ENCODE measurements at places on chromosomes 3 and 15.

GRCh38 chr3:7397097-7397496 lies 536.2 kb downstream of the GRM7 start:
- DNase-seq = no peak

DNA sequence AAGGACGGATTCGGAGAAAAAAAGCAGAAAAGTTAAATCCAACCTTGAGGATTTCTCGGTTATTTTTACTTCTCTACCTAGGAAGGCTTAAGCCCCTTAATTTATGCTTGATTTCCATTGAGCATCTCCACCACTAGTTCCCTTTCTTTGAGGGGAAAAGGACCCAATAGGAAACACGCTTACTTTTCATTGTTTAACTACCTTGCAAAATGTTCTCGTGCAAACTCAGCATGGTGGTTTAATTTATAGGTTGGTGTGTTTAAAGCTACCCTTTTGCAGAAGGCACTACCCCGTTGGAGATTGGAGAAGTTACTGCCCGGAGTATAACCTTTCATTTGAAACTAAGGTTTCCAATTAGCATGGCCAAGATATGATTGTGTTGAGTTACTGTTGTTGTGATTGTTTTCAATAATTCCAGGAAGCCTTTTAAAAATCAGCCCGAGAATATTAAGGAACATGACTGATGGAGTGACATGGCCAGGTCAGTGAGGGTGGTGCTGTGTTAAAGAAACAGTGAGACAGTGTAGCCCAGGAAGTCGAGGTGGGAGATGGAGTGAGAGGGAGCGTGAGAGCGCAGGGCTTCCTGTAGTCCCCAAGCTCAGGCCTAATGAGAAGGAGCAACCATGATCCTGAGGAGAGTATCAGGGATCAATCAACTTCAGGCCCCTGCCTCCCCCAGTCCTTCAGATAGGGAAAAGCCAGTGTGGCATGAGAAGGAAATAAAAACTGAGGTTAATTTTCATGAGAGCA lies 76.6 kb downstream of the AQP9 start:
- no peak for DNase-seq

DNA sequence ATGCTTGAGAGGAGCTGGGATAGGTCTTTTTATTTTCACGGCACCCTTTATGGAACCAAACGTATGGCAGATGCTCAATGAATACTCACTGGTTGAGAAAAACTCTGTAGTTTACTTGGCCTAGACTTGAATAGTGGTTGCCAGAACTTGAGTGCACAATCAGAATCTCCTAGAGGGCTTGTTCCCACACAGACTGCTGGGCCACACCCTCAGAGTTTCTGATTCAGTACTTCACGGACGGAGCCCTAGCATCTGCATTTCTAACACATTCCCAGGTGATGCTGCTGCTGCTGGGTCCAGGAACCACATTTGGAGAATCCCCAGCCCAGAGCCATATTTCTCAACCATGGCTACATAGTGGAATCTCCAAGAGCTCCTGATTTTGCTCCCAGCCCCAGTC lies 24.6 kb downstream of the CA12 start:
- no peak for DNase-seq

- no peak for DNase-seq
Measured at GRCh38 chr3:85482213-85482490, 523.4 kb downstream of the CADM2 start.

- DNase-seq = no peak
Measured at GRCh38 chr3:177538048-177538749, 340.9 kb upstream of the TBL1XR1 start.

DNA sequence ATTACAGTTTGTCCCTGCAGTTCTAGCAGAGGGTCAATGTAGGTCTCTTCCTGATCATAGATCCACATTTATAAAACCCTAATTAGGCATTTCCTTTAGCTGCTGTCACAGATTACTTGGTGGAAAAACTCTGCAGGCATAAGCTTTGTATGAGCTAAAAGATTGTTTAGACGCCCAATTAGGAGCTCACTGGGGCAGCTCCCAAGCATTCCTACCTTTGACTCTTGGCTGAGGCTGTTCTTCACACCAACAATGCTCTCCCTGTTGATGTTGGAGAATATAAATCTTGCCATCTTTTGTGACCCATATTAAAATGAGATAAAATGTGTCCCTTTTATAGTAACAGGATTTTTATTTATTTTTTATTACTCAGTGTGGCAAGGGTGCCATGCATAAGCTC lies 148.3 kb upstream of the TRIM42 start:
- DNase-seq = no peak

- no peak for DNase-seq
Measured at GRCh38 chr15:64182859-64183370, 20.1 kb upstream of the PPIB start.

DNA sequence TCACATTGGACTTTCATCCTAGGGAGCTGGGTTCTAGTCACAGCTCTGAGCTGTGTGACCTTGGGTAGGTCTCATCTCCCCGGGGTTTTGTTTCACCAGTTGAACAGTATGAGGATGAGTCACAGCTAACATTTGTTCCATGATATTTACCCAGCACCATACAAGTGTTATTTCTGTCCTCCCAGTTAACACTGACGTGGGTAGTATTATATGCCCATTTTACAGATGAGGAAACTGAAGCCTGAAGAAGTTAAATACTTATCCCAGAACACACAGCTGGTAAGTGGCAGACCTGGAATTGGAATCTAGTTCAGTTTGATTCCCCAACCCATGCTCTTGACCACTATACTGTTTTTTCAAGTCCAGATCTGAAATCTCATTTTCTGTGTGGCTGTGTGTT lies 908 bp upstream of the RARB start:
- DNase-seq = no peak

- no peak for DNase-seq
Measured at GRCh38 chr3:54046641-54047214, 75.6 kb upstream of the CACNA2D3 start.

GRCh38 chr3:30198162-30198561 lies 408.2 kb upstream of the TGFBR2 start:
- no peak for DNase-seq

GRCh38 chr3:147152476-147152875 lies 253.9 kb downstream of the ZIC4 start:
- no peak for DNase-seq

DNA sequence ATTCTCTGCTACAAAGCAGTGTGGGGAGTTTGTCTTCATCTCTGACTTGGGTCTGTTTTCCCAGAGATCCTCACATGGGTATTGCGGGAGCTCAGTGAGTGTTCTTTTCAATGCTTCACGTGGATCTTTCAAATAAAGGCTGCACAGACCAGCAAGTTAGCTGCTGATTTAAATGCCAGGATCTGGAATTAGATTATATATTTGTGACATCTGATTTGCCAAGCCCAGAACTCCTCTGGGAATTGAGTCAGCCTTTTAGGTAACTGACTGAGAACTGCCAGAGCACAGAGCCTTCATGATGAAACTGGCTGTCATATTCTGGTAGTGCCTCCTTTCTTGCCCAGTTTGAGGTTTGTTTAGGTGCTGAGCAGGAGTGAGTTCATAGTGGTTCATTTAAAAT lies 14.7 kb downstream of the EDEM1 start:
- DNase-seq = no peak

DNA sequence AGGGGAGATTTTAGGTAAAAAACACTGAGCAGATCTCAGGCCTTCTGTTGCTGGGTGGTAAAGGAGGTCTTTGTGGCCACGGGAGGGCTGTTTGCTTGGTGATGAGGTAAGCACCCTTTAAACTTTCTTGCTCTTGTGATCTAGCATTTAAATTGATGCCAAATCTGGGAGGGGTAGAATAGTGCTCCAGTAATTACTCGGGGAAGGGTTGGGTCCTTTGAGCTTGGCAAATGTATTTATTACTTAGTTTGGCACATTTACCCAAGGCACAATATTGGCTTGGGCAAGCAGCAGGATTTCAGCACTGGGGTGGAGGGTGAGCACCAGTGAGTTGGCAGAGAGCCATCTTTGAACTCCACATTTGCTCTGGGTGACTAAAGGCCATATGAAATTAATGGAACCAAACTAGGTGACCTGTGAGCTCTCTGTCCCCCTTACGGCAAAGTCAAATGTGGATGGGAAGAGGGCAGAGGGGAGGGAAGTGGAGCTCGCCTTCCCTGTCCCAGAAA lies 185.9 kb upstream of the ONECUT1 start:
- DNase-seq = no peak

DNA sequence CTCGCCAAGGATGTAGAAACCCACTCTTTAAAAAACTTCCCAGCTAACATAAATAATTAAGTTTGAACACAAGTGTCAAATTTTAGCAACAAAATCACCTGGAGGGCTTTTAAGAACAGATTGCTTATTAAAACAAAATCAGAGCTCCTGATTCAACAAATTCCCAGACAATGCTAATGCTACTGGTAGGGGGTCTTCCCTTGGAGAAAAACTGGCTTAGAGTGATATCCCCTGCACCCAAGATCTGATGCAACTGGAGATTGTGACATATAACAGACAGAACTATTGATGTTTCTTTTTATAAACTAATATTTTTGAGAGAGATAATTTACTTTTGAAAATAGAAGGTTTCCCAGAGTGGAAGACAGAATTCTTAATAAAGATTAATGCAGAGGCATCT lies 19.9 kb downstream of the IGSF10 start:
- DNase-seq = no peak

DNA sequence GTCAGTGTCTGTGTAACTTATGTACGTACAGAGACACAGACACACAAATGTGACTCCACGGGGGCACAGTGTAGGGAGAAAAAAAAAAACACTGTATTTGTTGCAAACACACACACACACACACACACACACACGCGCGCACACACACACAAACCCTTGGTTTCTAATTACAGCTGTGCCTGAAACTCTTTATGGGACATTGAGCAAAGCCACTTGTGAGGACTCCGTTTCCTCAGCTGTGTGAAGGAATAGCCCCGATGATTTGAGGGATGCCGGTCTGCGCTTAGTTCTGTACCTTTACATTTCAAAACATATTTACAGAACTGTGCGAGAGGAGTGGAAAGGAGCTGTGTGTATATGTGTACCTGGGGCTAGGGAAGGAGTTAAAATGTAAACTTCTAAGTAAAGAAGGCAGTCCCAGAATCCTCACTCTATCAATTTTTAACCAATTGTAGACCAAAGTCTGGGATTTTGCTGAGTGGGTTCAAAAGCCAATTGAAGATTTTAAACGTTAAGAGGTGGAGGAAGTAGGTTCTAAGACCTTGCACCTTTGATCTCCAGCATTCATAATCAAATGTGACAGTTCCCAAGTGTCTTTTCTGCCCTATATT lies 5.3 kb upstream of the BCL6 start:
- no peak for DNase-seq

DNA sequence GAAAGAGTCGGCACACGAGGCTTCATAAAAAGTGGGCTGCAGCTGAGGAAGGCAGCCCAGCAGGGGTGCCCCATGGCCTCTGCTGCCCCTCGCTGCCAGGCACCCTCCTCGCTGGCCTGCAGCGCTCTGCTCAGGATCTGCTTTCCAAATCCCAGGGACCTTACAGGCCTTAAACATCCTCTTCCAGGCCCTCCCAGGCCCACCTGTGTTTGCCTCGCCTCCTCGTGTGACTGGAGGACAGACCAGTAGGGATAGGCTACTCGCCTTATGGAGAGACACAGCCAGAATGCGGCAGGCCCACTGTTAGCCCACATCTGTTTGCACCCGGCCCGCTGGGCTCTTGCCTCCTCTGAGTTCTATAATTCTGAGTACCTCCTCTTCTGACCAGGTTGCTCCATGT lies 124.5 kb upstream of the PLXNA1 start:
- DNase-seq = no peak

DNA sequence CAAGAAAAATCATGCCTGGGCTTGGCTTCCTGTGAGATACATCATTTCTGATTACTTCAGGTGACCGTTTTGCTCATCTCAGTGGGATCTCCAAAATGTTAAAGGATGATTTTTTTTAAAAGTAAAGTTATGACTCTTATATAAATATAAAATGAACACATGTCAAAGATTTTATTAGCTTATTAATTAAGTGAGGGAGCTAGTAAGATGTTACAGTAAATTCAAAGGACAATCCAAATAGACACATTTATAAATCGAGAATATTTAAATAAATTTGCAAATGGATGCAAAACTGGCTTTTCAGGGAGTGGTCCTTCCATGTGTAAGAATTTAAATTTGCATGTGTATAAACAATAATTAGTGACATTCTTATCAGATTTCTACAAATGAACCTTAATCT lies 87.0 kb downstream of the IQCH start:
- DNase-seq = no peak

DNA sequence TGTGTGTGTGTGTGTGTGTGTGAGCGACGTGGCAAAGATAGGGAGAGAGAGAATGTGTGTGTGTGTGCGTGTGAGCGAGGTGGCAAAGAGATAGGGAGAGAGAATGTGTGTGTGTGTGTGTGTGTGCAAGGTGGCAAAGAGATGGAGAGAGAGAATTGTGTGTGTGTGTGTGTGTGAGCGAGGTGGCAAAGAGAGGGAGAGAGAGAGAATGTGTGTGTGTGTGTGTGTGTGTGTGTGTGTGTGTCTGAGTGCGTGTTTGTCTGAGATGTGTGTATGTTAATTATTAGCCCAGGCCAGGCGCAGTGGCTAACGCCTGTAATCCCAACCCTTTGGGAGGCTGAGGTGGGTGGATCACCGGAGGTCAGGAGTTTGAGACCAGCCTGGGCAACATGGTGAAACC lies 154.6 kb upstream of the RGMA start:
- no peak for DNase-seq

DNA sequence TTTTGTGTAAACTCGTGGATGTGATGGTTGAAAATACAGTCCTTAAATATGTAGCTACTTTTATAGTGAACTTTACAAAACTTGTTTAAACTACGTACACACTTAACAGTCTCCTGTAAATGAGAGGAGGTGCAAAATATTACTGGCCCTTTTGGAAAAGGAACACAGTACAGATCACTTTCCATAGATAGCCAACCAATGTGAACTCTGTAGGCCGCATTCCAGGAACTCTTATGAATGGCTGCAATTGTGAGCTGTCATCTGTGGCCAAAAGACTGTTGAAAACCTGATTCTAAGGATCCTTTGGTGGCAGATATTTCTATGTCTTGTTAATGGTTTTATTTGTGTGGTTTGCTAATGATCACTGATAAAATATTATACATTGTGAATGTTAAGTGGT lies 6.2 kb downstream of the TSC22D2 start:
- peak; percentile 6 for DNase-seq

- no peak for DNase-seq
Measured at GRCh38 chr3:133941415-133941821, 45.7 kb upstream of the RAB6B start.

- DNase-seq = no peak
Measured at GRCh38 chr3:160929595-160929994, 173.6 kb downstream of the PPM1L start.

DNA sequence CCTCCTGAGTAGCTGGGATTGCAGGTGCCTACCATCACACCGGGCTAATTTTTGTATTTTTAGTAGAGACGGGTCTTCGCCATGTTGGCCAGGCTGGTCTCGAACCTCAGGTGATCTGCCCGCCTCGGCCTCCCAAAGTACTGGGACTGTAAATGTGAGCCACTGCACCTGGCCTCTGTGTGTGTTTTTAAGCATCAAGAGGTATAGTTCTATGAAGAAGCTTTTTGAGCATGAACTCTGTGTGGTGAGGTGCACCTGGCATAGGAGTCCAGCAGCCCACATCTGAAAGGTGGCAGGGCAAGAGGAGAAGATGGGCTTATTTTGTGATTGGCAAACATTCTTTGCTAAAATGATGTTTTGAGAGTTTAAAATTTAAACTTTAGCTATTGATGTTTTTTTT lies 118.0 kb downstream of the DGKG start:
- no peak for DNase-seq
